ENCODE measurements at places on chromosomes 5 and 9. TPM values are rescaled to one million over a fixed set of nuclear protein-coding genes. Genes with fewer than 3 reads are reported as not detected.

HEMGN gene
- not detected for total RNA-seq

ABLIM3 gene
- total RNA-seq = 19.1 TPM

HTR4 gene
- not detected for total RNA-seq

- no peak for DNase-seq
Observed at GRCh38 chr5:156914371-156914737, 48.7 kb downstream of the TIMD4 start.
